ENCODE measurements at places on chromosomes 7 and 10.

DNA sequence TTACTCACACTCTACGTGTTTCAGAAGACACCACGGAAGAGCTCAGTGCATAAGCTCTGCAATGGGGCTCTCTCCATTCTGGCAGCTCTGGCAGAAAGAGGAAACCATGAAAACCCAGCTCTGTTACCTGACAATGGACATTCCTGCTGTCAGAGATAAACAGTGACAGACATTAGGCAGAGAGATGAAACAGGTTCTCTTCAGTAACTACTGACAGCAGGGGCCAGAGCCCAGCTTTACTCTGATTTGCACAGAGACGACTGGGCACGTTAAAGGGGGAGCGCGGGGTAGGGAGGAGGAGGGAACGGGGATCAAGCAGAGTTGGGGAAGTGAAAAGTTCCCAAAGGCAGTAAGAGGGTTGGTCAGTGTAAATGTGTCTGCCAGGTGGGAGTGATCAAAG lies 206.1 kb downstream of the RAMP3 start:
- no peak for DNase-seq

GRCh38 chr10:5743736-5744135 lies 59.1 kb downstream of the TASOR2 start:
- DNase-seq = no peak

- no peak for DNase-seq
Measured at GRCh38 chr7:129872054-129872453, 80.7 kb downstream of the UBE2H start.

DNA sequence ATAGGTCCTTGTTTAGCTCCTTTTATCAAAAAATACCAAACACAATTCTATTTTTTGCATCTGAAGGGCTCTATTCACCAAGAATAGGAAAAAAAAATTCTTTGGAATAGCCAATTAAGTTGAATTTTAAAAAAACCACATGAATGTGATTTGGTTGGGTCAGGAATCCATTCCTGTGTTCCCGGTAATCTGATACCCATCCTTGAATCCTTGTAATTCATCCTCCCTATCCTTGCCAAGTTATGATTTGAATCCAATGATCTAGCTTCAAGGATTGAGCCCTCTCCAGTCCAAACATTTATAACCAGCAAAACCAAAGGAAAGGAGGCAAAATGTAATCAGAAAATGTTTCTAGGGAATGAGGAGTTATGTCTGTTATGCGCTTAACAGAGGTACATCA lies 86.6 kb downstream of the CFAP58 start:
- DNase-seq = no peak

GRCh38 chr10:126175641-126176262 lies 212.5 kb downstream of the ADAM12 start:
- DNase-seq = no peak

GRCh38 chr7:27071622-27072390 lies 24.0 kb downstream of the HOXA1 start:
- peak; percentile 69 for DNase-seq

GRCh38 chr7:105602325-105603305 lies 21.3 kb upstream of the EFCAB10 start:
- peak; percentile 22 for DNase-seq

DNA sequence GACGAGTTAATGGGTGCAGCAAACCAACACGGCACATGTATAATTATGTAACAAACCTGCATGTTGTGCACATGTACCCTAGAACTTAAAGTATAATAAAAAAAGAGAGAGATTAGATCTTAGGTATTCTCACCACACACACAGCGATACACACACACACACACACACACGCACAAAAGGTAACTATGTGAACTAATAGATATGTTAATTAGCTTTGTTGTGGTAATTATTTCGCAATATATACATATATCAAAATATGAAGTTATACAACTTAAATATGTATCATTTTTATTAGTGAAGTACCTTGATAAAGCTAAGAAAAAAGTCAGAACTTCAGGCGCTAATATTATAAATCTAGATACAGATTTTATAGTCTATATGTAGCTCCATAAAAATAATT lies 849.2 kb downstream of the IPMK start:
- no peak for DNase-seq

GRCh38 chr10:63114031-63114814 lies 18.9 kb upstream of the NRBF2 start:
- DNase-seq = peak; percentile 79

DNA sequence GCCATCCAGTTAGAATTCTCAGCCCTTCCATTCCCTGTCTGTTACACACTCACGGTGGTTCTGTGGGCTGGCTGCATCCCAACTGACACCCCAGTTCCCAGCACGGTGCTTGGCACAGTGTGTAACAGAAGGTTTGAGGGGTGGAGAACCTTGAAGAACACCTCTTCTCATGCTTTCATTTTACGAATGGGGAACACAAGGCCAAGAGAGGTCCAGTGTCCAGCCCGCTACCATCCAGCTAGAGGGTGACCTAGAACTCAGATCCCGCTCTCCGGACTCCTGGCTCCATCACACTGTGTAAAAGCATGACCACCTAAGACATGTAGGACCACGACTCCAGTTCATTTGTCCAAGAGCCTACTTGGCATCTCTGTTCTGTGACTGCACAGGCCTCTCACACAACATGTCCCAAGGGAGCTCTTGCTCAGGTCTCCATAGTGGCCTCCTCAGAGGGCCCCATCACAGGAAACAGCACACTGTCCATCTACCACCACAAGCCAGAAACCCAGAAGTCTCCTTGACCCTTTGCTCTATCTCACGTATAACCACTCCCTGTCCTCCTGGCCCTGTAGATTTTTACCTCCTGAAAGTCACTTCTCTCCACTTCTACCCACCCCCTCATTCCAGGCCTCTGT lies 2.8 kb upstream of the CDH23 start:
- no peak for DNase-seq

DNA sequence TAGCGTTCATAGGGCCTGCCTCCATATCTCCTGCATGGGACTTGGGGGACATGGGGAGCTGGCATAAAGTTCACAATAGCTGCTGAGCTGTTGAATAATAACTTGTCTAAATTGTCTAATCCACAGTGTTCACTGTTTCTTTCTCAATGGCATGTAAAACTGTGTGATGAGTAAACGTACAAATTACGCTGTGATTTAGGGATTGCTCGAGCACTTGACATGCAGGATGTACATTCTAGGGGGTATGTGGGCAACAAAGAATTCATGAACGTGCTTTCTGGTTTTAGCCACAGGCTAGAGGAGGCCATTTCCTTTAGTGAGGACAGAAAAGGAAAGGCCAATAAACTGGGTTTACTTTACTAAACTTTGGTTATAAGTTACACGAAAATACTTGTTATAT lies 534.2 kb upstream of the ZWINT start:
- no peak for DNase-seq

DNA sequence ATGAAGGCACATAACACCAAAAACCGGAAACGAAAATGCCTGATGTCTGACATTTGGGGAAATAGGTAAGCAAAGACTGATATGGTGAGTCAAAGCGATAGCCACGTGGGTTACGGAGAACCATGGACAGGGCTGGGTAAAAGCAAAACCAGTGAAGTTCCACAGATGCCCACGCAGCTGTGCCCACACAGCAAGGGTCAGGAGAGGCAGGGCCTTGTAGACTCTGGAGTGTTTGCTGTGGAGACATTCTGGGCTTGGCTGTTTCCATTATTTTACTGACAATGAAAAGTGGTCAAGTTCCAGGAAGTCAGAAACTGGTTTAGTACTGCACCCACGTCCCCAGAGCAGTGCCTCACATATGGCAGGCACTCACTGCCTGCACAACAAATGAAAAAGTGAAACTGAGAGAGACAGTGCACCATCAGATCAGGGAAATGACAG lies 148.7 kb downstream of the ZMYND11 start:
- no peak for DNase-seq

- no peak for DNase-seq
Measured at GRCh38 chr10:22420787-22421517, 75.7 kb downstream of the SPAG6 start.

Measured in NCI-H226 (cell line).